ENCODE measurements at places on chromosomes 4 and X.

DNA sequence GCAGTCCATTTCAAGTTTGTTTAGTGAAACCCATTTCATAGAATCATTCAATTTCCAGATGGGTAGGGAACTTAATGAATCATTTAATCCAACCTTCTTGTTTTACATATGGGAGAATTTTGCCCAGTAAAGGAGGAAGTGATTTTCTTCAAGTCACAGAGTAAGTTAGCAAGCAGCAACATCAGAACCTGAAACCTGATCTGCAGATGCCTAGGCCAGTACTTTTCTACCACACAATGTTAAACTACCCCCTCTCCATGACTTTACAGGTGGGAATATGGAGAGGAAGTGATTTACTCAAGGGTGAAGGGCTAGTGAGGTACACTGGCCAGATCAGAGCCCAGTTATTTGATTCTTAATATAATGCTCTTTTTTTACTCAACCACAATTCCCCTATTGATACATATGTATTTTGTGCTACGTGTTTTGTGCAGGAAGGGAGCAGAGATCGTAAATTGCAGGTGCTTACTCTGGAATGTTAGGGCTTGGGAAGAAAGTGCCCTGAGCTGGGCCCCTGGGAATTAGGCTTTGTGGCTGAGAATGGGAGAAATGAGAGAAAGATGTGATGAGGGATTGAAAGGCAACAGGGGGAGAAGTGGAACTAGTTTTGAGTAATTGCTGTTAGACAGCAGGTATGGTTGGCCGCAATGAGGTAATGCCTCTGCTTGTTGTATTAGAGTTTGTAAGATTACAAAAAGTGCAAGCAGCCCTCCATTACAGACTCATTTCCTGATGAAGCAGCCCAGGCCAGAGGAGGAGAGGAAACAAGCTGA is 6.8 kb downstream of the LHFPL1 start:
- no peak for DNase-seq

DNA sequence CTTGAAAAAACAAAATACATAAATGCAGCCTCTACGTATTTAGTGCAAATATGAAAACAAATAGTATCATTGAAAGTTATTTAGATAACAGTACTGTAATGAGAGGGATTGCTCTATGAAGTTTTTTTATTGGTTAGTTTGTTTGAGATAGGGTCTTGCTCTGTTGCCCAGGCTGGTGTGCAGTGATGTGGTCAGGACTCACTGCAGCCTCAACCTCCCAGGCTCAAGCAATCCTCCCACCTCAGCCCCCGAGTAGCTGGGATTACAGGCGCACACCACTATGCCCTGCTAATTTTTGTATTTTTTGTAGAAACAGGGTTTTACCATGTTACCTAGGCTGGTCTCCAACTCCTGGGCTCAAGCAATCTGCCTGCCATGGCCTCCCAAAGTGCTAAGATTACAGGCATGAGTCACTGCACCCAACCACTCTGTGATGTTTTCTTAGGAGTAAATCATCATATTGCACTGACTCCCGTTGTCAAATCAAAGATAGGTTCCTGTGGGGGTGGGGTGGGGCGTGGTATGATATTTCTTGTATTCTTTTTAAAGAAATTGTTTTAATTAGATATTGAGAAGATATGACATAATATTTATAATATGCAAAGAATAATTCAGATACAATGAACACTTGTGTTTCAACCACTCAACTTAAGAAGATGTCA is 75.8 kb downstream of the ATG4A start:
- no peak for DNase-seq

DNA sequence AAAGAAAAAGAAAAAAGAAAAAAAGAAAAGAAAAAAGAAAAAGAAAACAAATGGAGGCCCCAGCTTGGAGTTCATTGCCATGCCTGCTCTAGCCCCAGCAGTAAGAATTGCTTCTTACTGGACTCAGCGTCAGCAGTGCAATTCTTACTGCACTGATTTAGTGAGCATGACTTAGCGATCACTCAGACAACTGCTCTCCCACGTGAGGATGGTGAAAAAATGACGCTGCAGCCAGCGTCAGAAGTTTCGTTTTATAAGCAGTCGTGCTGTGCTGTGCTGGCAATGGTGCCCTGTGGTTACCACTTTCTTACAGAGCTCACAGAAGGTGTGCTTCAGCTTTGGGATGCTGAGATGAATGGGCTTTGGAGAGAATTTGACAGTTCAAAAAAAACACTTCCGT is 68.3 kb upstream of the DDX3X start:
- no peak for DNase-seq

DNA sequence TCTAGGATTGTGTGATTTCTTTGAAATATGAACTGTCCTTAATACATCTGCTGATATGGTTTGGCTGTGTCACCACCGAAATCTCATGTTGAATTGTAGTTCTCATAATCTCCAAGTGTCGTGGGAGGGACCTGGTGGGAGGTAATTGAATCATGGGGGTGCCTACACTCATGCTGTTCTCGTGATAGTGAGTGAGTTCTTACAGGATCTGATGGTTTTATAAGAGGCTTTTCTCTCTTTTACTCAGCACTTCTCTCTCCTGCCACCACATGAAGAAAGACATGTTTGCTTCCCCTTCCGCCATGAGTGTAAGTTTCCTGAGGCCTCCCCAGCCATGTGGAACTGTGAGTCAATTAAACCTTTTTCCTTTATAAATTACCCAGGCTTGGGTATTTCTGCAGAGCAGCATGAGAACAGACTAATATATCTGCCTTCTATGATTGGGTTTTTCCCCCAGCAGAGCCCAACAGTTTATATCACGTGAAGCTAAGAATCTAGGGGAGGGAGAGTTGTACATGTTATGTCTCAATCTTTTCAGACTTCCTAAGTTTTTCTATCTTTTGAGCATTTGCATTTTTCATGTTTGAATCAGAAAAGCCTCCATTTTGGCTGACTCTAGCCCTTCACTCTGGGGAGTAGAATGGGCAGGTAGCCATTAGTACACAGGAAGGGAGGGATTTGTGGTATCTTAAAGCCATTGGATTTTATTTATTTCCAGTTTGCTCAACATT is 58.9 kb downstream of the PLAC1 start:
- no peak for DNase-seq

- no peak for DNase-seq
Observed at GRCh38 chrX:40155589-40156469, 58.1 kb upstream of the BCOR start.

- DNase-seq = no peak
Observed at GRCh38 chr4:177047851-177048174, 255.1 kb upstream of the VEGFC start.

- DNase-seq = no peak
Observed at GRCh38 chr4:61407642-61408618, 207.8 kb downstream of the ADGRL3 start.
